Memory B cell (primary cell): ENCODE measurements at places on chromosomes 1 and 21.
A peak's percentile ranks its signal among the peaks of the same experiment; 100 is the strongest.

GRCh38 chr1:235571482-235571881 lies 67.2 kb upstream of the B3GALNT2 start:
- no peak overlapping the region for H3K27ac ChIP-seq
- H3K27me3 ChIP-seq, result peaks cover 3% of the 10 kb centered on the region
- no peak overlapping the region for H3K4me3 ChIP-seq
- no peak for DNase-seq
- H3K36me3 ChIP-seq, result no peaks in the 10 kb centered on the region

DNA sequence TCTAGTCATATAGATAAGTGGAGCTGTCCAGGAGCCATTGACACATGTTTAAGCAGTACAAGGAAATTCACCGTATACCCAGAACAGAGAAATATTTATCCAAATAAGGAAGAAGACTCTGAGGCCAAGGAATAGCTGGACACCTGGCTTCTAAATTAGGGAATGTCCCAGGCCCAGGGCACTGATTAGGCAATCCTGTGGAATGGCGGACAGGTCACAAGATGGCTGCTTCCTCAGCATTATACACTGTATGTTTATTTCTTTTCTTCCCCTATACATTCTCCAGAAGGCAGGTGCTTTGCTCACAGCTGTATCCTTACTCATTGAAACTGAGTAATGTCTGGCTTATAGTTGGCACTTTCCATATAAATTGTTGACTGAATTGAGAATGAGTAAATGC lies 59.4 kb downstream of the ST6GALNAC3 start:
- no peak overlapping the region for H3K4me3 ChIP-seq
- no peaks in the 10 kb centered on the region for H3K36me3 ChIP-seq
- H3K27ac ChIP-seq, result no peak overlapping the region
- H3K27me3 ChIP-seq, result no peaks in the 10 kb centered on the region
- no peak for DNase-seq

DNA sequence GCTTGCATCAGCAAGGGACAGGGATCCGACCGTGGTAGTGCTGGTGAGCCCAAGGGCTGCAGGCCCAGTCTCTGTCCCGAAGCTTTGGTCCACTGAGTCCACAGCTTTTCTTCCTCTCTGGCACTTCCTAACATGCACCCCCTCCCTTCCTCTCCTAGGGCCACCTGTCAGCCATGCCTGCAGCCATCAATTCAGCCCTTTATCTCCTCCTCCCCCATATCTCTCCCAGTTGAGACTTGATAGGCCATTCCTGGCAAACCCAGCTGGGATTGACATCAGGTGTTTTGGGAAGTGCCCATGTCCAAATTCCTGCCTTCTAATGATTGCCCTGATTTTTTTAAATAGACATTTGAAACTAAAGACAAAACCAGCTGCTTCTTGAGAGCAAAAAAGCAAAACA lies 25.6 kb downstream of the HLX start:
- no peak overlapping the region for H3K27ac ChIP-seq
- no peak overlapping the region for H3K4me3 ChIP-seq
- no peaks in the 10 kb centered on the region for H3K36me3 ChIP-seq
- DNase-seq, result no peak
- H3K4me1 ChIP-seq, result peaks cover 9% of the 10 kb centered on the region

- H3K27ac ChIP-seq, result no peak overlapping the region
- peaks cover 2% of the 10 kb centered on the region for H3K27me3 ChIP-seq
- no peaks in the 10 kb centered on the region for H3K36me3 ChIP-seq
- H3K4me3 ChIP-seq, result no peak overlapping the region
These were observed 68.6 kb downstream of the NTMT2 start for GRCh38 chr1:170214117-170215032.

DNA sequence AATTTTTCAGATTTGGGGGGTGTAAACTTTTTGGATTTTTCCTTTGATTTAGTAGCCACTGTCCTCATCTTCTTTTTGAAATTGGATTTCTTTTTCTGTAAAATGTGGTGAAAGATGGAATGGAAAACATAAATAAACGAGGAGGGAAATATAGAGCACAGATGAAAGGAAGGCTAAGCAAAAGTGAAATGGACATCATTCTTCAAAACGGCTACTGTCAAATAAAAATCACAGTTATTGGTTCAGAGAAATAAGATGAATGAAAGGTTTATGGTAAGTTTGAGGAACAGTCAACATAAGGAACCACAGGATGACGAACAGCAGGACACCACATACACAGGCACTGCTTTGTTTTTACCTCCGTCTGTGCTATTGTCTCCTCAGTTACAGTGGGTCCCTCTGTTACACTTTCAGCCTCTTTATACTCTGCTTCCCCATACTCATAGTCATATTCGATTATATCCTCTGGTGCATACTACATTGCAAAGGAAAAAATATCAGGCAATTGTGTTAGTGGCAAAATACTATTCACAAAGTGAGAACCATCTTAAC lies 82.4 kb downstream of the COL11A1 start:
- H3K4me3 ChIP-seq, result no peak overlapping the region
- H3K27me3 ChIP-seq, result no peaks in the 10 kb centered on the region
- H3K36me3 ChIP-seq, result no peaks in the 10 kb centered on the region
- H3K4me1 ChIP-seq, result no peaks in the 10 kb centered on the region
- no peak for DNase-seq

- H3K4me3 ChIP-seq, result no peak overlapping the region
- H3K4me1 ChIP-seq, result peaks cover 7% of the 10 kb centered on the region
- H3K36me3 ChIP-seq, result no peaks in the 10 kb centered on the region
- peaks cover 2% of the 10 kb centered on the region for H3K27me3 ChIP-seq
- H3K27ac ChIP-seq, result no peak overlapping the region
- no peak for DNase-seq
These were observed 82.3 kb downstream of the TM2D1 start for GRCh38 chr1:61642475-61643232.

GRCh38 chr1:29635501-29636263 lies 399.4 kb downstream of the PTPRU start:
- no peak for DNase-seq
- peaks cover 6% of the 10 kb centered on the region for H3K27me3 ChIP-seq
- no peaks in the 10 kb centered on the region for H3K4me1 ChIP-seq
- H3K36me3 ChIP-seq, result no peaks in the 10 kb centered on the region
- H3K27ac ChIP-seq, result no peak overlapping the region

DNA sequence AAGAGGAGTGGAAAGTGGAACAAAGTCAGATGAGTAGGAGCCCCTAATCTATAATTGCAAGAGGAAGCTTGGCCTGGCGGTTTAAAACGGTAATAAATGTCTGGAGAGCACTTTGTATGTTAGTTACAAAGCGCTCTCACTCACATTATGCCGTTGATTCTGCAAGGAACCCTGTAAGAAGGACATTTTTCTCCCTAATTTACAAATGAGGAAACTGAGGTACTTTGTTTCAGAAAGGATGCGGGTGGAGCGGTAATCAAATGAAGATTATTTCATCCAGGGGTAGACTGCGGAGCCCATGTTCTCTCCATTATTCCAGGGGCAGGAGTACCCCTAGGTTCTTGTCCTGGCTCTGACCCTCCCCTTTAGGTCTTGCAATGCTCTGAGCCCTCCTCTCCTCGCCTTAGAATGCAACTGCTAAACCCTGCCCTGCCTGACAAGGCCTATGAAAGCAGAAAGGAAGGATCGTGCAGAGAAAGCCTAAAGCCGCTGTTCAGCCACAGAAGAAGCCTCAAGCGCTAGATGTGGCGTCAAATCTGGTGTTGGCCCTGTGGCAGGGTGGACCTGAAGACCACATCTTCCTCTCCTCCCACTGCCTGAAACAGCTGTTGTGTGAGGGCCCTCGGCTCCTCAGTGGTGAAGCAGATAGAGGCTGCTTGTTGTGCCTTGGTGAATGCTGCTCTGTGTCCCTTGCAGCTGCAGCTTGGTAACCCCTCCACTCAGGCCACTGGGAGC lies 588 bp upstream of the PACC1 start:
- peaks cover 34% of the 10 kb centered on the region for H3K4me1 ChIP-seq
- H3K4me3 ChIP-seq, result peak overlapping the region; percentile 99
- H3K36me3 ChIP-seq, result peaks cover 7% of the 10 kb centered on the region
- peak overlapping the region; percentile 96 for H3K27ac ChIP-seq
- DNase-seq, result peak; percentile 20

GRCh38 chr1:176853503-176853902 lies 311.0 kb downstream of the ASTN1 start:
- no peaks in the 10 kb centered on the region for H3K4me1 ChIP-seq
- DNase-seq, result no peak
- no peaks in the 10 kb centered on the region for H3K36me3 ChIP-seq
- peaks cover 5% of the 10 kb centered on the region for H3K27me3 ChIP-seq

DNA sequence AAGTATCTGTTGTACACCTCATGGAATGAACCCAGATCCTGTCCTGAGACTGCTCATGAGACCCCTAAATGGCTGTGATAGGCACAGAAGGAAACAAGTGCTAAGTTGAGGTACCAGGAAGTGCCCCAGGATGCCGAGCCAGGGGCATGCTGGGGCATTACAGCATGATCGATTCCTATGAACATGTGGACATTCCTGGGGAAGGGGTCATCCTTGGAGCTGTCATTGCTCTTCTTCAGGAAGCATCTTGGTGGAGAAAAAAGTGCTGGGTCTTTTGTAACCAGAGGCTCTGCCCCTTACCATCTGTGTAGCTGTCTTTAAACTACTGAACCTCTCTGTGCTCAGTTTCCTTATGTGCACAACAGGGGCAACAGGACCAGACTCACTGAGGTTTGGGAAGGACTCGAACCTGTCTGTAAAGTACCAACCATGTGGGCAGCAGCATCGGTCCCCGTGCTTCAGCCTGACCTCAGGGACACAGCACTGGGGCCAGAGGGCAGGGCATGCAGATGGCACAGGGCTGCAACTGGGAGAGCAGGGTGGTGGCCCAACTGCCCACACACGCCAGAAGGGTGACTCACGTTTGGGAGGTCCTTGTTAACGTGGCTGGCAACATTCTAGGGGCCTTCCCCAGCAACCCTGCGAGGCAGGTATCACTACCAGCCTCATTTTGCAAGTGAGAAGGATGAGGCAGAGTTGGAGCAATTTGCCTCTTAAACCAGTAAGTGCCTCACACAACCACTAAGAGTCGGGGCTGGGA lies 142.3 kb upstream of the EDN2 start:
- H3K4me3 ChIP-seq, result no peak overlapping the region
- DNase-seq, result no peak
- H3K27ac ChIP-seq, result peak overlapping the region; percentile 42
- H3K4me1 ChIP-seq, result peaks cover 43% of the 10 kb centered on the region

DNA sequence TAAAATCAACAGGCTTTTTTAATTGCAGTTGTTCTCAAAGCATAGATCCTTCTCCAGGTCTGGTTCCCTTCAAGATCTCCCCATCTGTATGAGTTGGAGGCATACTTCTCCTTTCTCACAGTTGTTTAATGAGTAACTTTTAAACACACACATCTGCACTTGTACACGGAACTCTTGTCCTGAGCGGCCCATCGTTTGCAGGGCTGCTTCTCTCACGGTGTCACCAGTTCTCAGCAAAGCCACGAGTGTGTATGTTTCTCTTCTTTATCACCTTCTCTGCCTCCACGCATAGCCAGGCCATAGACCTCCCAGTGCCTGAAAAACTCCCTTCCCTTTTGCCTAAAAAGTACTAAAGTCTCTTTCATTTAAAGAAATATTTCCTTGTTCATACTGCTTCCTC lies 68.7 kb upstream of the ROR1 start:
- DNase-seq, result no peak
- no peaks in the 10 kb centered on the region for H3K4me1 ChIP-seq
- H3K36me3 ChIP-seq, result no peaks in the 10 kb centered on the region
- no peak overlapping the region for H3K4me3 ChIP-seq

- H3K4me3 ChIP-seq, result peak overlapping the region; percentile 83
- peak overlapping the region; percentile 88 for H3K27ac ChIP-seq
- no peaks in the 10 kb centered on the region for H3K27me3 ChIP-seq
- H3K36me3 ChIP-seq, result no peaks in the 10 kb centered on the region
- DNase-seq, result peak; percentile 20
These were observed 479.3 kb upstream of the RUNX1 start for GRCh38 chr21:35528116-35529042.

GRCh38 chr1:185058876-185059275 lies 13.5 kb downstream of the RNF2 start:
- DNase-seq, result no peak
- H3K4me3 ChIP-seq, result no peak overlapping the region
- peaks cover 44% of the 10 kb centered on the region for H3K4me1 ChIP-seq
- H3K27me3 ChIP-seq, result no peaks in the 10 kb centered on the region

DNA sequence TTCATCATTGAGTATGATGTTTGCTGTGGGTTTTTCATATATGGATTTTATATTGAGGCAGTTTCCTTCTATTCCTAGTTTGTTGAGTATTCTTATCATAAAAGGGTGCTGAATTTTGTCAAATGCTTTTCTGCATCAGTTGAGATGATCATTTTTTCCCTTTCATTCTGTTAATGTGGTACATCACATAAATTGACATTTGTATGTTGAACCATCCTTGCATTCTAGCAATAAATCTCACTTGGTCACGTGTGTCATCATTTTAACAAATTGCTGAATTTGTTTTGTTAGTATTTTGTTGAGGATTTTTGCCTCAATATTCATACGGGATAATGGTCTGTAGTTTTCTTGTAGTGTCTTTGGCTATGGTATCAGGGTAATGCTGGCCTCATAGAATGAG lies 19.9 kb downstream of the TTC34 start:
- H3K27me3 ChIP-seq, result peaks cover 12% of the 10 kb centered on the region
- H3K27ac ChIP-seq, result no peak overlapping the region
- peaks cover 4% of the 10 kb centered on the region for H3K36me3 ChIP-seq
- H3K4me3 ChIP-seq, result no peak overlapping the region
- DNase-seq, result no peak

- peaks cover 23% of the 10 kb centered on the region for H3K36me3 ChIP-seq
- no peak for DNase-seq
- peak overlapping the region; percentile 96 for H3K4me3 ChIP-seq
- H3K27me3 ChIP-seq, result no peaks in the 10 kb centered on the region
- H3K4me1 ChIP-seq, result peaks cover 52% of the 10 kb centered on the region
These were observed 612 bp upstream of the CD52 start for GRCh38 chr1:26317146-26317545.

- no peak for DNase-seq
- H3K4me3 ChIP-seq, result no peak overlapping the region
- H3K27me3 ChIP-seq, result peaks cover 4% of the 10 kb centered on the region
- peaks cover 5% of the 10 kb centered on the region for H3K36me3 ChIP-seq
- H3K4me1 ChIP-seq, result no peaks in the 10 kb centered on the region
- no peak overlapping the region for H3K27ac ChIP-seq
These were observed 19.1 kb upstream of the TMCO1 start for GRCh38 chr1:165787741-165788140.

- H3K4me3 ChIP-seq, result peak within 1 kb of the TSS; percentile 94
- peaks cover 29% of the 10 kb centered on the region for H3K4me1 ChIP-seq
- DNase-seq, result peak; percentile 96
- H3K27ac ChIP-seq, result peak within 1 kb of the TSS; percentile 100
- H3K27me3 ChIP-seq, result no peaks in the 10 kb centered on the region
- peaks cover 13% of the 10 kb centered on the region for H3K36me3 ChIP-seq
These were observed at the start of the genes SWT1 and TRMT1L for GRCh38 chr1:185156854-185157598. Gene SWT1, plus strand, starts transcription at chr1:185157167. Its CDS starts 3,675 bp downstream, at chr1:185160842. Gene TRMT1L, minus strand, starts transcription at chr1:185156953. Its CDS starts 241 bp downstream, at chr1:185156712.

- H3K4me3 ChIP-seq, result peak overlapping the region; percentile 81
- H3K4me1 ChIP-seq, result peaks cover 48% of the 10 kb centered on the region
- H3K36me3 ChIP-seq, result no peaks in the 10 kb centered on the region
- no peaks in the 10 kb centered on the region for H3K27me3 ChIP-seq
- DNase-seq, result no peak
These were observed 20.1 kb downstream of the TP73 start for GRCh38 chr1:3672231-3672970.

- no peak overlapping the region for H3K4me3 ChIP-seq
- H3K27me3 ChIP-seq, result peaks cover 14% of the 10 kb centered on the region
- peaks cover 10% of the 10 kb centered on the region for H3K4me1 ChIP-seq
- no peaks in the 10 kb centered on the region for H3K36me3 ChIP-seq
These were observed 18.7 kb upstream of the ZBTB21 start for GRCh38 chr21:42028766-42029425.

- no peak for DNase-seq
- no peak overlapping the region for H3K27ac ChIP-seq
- no peaks in the 10 kb centered on the region for H3K4me1 ChIP-seq
- H3K36me3 ChIP-seq, result peaks cover 7% of the 10 kb centered on the region
- no peak overlapping the region for H3K4me3 ChIP-seq
These were observed 150.5 kb upstream of the RUNX3 start for GRCh38 chr1:25080294-25081209.

GRCh38 chr21:35113064-35113463 lies 64.0 kb upstream of the RUNX1 start:
- H3K4me3 ChIP-seq, result no peak overlapping the region
- no peaks in the 10 kb centered on the region for H3K4me1 ChIP-seq
- H3K27ac ChIP-seq, result no peak overlapping the region
- DNase-seq, result no peak
